Lung microvascular endothelial cell (primary cell): ENCODE measurements at places on chromosomes 5 and 9.
A peak's percentile ranks its signal among the peaks of the same experiment; 100 is the strongest.

- DNase-seq, result no peak
These were observed 93.8 kb upstream of the FAM120A start for GRCh38 chr9:93357649-93358048.

DNA sequence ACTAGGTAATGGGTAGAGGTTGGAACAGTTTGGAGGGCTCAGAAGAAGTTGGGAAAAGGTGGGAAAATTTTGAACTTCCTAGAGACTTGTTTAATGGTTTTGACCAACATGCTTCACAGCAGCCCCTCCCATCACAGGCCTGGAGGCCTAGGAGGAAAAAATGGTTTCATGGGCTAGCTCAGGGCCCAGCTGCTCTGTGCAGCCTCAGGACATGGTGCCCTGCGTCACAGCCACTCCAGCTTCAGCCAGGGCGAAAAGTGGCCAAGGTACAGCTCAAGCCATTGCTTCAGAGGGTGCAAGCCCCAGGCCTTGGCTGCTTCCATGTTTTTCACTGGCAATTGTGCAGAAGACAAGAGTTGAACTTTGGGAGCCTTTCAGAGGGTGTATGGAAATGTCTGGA, 453.7 kb downstream of the LRRC70 start:
- DNase-seq, result no peak

GRCh38 chr5:83099001-83099400, 21.7 kb downstream of the XRCC4 start:
- no peak for DNase-seq

GRCh38 chr5:143601357-143601756, 197.9 kb upstream of the NR3C1 start:
- no peak for DNase-seq

DNA sequence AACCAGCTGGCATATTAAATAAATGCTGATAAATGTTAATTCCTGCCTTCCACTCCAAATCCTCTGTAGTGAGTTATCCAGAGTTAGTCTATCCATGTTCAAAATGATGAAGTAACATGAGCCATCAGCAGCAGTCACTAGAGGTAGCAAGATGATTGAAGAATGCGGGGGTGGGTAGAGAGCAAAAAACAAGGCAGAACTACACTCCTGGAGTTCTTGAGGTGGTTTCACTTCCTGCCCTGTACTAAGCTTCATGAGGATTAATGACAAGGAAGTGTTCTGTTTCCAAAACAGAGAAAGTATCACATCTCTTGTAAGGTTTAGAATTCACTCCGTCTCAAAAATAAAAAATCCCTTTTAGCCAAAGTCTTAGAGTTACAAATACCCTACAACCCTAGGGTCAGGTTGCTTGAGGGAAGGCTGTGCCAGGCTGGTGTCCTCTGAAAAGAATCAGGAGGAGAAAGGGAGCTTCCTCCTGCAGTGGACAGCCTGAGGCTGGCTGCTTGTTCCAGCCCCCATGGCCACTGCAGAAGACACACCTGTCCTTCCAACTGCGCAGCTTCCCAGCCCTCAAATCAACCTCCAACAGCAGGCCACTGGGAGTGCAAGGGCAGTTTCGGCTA, 180.2 kb downstream of the DENND1A start:
- no peak for DNase-seq

- no peak for DNase-seq
These were observed 9.0 kb downstream of the C9 start for GRCh38 chr5:39355324-39355723.

DNA sequence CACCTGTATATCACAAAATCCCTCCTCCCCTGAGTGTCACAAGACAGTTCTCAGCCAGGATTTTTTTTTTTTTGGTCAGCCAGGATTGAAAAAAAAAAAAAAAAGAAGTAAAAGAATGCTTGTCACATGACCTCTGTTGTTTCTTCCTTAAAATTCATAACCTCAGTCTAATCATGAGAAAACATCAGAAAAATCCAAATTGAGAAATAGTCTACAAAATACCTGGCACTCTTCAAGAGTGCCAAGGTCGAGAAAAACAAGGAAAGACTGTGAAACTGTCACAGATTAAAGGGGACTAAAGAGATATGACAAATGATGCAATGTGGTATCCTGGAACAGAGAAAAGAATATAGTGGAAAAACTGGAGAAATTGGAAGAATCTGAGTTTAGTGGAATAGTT, 58.5 kb upstream of the SUB1 start:
- no peak for DNase-seq

DNA sequence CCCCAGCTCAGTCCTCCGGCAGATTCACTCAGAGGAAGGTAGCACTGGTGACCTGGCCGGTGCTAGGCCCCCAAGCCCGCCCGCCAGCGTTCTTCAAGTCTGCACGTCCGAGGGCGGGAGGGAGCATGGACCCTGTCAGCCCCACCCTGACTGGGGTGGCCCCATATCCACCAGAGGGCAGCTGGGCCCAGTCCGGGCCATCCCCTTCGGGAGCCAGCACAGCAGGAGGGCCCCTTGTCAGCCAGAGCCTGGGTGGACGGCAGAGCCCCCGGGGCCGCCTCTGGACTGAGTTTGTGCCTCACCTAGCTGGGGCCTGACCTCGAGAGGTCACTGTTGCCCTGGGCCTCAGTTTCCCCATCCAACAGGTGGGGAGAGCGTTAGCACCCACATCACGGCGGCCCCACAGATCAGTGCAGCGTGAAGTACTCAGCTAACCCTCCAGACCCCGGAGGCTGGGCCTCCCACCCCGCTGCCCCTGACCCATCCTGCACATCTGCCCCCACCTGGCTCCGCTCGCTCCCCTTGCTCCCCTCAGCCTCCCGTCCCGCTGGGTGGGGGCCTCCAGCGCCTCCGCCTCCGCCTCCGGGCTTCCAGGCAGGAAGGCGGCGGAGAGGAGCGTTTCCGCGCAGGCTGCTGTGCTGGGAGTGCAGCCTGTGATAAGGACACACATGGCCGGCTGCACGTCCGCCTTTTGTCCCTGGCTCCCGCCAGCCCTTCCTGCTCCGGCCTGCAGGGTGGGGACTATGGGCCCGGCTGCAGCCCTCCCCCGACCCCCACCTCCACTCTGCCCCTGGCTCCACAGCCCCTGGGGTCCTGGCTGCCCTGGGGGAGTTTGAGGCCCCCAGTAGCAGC, 16.6 kb upstream of the EGFL7 start:
- peak; percentile 99 for DNase-seq

DNA sequence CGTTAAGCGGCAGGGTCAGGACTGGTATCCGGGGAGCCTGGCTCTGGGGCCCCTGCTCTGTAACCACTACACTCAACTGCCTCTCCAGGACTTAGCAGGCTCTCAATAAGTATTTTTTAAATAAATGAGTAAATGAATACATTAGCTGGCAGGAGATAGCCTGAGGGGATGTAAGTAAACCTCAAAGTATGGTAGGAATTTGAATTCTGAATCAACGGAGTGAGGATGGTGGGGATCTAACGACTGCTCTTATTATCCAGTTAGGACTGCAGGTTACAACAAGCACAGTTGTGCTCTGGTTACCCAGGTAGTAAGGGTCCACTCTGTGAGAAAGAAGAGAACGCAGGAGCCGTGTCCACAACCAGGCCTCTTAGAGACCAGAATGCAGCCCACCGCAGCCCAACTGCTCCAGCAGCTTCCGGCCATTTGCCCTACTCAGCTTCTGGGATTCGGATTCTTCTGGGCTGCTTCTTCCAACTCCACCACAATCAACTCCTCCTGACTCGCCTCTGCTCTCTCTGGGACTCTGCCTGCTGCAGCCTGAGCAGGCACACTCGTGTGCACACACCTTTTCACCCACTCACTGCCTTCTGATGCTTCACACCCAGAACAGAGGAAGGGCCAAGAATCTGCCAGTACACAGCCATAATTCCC, 52.6 kb downstream of the MED27 start:
- DNase-seq, result no peak

GRCh38 chr5:42285230-42285629, 138.0 kb upstream of the GHR start:
- DNase-seq, result no peak

GRCh38 chr9:137243626-137244485, 2.8 kb downstream of the TUBB4B start:
- no peak for DNase-seq

GRCh38 chr5:2496126-2496525, 255.4 kb downstream of the IRX2 start:
- DNase-seq, result no peak

GRCh38 chr9:76534026-76534425, 75.0 kb downstream of the GCNT1 start:
- no peak for DNase-seq

- no peak for DNase-seq
These were observed 85.4 kb downstream of the GLIS3 start for GRCh38 chr9:4214486-4214885.

- no peak for DNase-seq
These were observed 19.1 kb downstream of the MAN2A1 start for GRCh38 chr5:109708813-109709212.

GRCh38 chr5:179211068-179211467, 134.2 kb downstream of the ADAMTS2 start:
- no peak for DNase-seq

- no peak for DNase-seq
These were observed 45.4 kb downstream of the HABP4 start for GRCh38 chr9:96495341-96495740.

GRCh38 chr5:150322202-150322601, 19.5 kb upstream of the ARSI start:
- peak; percentile 56 for DNase-seq

- DNase-seq, result peak; percentile 62
These were observed 1.5 kb downstream of the KIF12 start for GRCh38 chr9:114097613-114098020.

DNA sequence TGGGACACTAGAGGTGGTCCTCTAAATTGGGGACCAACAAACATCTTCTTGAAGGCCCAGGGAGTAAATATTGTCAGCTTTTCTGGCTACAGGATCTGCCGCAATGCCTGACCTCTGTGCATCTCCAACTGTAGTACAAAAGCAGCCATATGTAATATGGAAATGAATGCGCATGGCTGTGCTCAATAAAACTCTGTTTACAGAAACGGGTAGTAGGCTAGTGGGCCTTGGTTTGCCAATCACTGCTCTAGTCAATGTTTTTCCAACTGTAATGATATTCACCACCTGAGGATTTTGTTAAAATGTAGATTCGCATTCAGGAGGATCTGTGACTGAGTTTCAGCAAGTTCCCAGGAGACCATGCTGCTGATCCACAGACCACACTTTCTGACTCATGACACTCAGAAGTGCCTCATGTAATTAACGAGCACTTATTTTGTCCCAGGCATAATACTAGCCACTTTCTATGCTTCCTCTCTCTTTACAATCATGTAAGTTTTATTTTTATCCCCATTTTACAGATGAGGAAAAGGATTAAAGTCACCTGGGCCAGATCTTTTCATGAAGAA, 96.9 kb downstream of the MED27 start:
- peak; percentile 34 for DNase-seq

DNA sequence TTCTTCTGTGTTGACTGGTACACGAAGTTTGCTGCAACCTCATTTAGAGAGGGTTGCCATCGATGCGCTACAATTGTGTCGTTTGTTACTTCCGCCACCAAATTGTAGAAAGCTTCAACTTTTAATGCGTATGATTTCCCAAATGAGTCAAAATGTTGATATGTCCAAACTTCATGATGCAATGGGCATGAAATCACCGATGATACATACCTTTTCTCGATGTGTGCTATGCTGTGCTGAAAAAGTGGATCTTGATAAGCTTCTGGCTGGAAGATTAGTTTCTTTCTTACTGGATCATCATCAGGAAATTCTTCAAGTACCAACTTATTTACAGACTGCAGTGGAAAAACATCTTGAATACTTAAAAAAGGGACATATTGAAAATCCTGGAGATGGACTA, 65.7 kb downstream of the TMEM38B start:
- no peak for DNase-seq

GRCh38 chr5:108451269-108451668, 69.4 kb upstream of the FBXL17 start:
- no peak for DNase-seq

GRCh38 chr9:80556631-80557030, 984.9 kb downstream of the TLE4 start:
- DNase-seq, result no peak

DNA sequence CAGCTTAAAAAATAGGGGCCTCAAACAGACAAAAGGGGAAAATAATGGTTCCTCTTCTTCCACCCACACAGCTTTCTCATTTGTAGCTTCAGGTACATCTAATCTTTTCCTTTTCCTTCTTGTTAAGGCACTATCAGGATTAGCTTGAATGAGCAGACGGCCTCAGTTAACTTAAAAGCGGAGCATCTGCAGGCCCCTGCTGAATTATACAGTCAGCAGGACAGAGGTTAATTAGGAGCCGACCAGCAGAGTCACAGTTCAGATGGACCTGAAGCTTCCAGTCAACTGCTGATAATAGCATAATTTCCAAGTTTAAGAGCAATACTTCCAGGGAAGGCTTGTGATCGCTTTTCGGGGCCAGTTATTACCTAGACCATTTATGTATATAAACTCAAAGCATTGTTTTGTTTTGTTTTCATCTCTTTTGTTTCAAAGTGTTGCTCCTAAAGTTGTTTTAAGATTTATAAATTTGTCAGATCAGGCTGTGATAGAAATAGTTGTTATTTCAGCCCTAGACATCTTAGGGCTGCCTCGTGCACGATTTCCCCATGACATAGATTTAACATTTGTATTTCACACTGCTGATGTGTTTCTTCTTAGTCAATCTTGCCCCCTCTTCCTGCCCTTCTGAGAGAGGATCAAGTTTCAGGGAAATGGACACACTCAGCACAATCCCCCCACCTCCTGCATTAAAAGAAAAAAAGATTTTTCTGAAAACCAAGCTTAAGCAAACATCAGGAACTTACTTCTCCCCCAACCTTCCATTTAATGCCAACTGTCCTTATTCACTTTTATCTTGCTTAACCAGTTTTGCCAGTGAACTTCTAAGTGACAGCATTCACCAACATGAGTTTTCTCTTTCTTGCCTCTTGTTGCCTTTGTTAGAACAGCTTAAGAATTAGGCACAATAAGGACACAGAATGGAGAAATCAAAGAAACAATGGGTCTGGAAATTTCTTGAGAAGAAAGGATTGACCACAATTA, 449.8 kb downstream of the ARHGEF28 start:
- no peak for DNase-seq

- DNase-seq, result no peak
These were observed 143.3 kb upstream of the IRX2 start for GRCh38 chr5:2894736-2895135.

GRCh38 chr9:127785023-127785932, 556 bp upstream of the CDK9 start:
- DNase-seq, result peak; percentile 93

- peak; percentile 45 for DNase-seq
These were observed 274.4 kb upstream of the CLINT1 start for GRCh38 chr5:158133369-158133768.

DNA sequence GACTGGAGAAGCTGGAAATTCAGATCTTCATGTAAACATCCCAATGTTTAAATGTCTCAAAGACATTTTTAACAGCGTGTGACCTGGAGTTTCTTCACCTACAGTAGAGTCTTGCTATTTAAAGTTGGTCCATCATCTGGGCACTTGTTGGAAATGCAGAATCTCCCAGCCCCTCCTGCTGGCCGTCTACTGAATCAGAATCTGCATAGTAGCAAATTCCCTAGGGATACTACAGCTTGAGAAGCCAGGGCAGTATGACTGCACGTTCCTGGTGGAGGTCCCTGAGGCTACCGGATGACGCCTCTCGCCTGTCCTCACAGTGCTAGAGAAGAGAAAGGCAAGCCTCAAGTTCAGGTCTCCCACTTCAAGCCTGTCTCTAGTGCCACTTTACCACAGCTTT, 15.7 kb downstream of the SAP30L start:
- DNase-seq, result no peak
